Stimulated activated naive CD8-positive, alpha-beta T cell treated with anti-CD3 and anti-CD28 coated beads, Interleukin-15, Interleukin-2, amounts not matched to agents 100 U/mL and 50 U/mL, for 24 hours (primary cell): ENCODE measurements at places on chromosomes 2 and 18.

- DNase-seq = peak; percentile 79
Measured at GRCh38 chr2:25309402-25309801, 32.3 kb downstream of the DNMT3A start.

GRCh38 chr2:240326886-240327285 lies 108.6 kb upstream of the GPC1 start:
- no peak for DNase-seq

GRCh38 chr2:238381341-238382115 lies 45.2 kb upstream of the ASB1 start:
- DNase-seq = no peak

DNA sequence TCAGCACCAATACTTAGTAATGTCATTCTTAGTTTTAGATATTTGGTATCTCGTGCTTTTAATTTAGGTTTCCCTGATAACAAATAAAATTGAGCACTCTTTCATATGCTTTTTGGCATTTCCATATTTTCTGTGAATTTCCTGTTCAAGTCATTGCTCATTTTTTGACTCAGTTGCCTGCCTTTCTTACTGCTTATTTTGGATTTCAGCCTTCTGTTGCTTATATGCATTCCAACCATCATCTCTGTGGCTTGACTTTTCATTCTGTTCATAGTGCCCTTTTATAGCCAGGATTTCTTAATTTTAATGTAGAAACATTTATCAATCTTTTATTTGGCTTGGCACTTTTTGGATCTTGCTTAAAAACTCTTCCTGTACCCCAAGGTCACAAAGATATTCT lies 14.5 kb upstream of the KIF3C start:
- DNase-seq = no peak

DNA sequence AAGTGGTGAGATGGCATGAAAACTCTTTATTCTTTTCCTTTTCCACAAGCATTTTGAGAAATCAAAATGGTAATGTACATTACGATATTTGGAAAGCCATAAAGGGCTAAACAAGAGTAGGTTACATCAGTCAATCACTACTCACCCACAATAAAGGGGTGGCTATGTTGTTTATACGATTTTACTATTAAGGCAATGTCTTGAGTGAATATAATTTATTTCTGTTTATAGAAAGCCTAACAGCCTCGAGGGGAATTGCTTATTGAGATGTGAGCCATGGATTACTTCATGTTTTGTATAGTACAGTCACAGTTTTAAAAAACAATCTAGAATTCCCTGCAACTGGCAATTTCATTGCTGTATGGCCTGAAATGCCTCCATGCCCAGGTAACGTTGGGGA lies 237.5 kb upstream of the RBBP8 start:
- no peak for DNase-seq

DNA sequence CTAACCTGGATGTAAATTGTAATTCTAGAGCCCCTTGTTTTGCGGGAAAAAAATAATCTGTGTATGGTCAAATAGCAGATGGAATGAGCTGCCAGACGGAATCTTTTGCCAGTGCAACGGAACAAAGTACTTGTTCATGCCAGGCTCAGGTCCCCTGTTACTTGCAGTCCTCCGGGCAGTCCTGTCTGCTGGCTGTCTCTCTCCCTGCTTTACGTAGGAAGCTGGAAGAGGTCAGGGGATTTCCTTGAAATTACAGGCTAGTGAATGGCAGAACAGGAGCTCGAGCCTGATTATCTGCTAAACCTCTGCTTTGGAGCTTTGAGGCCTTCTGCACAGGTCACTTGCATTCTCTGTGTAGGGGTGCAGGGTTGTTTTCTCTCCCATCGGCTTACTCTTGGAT lies 54.8 kb downstream of the LRRFIP1 start:
- no peak for DNase-seq

- no peak for DNase-seq
Measured at GRCh38 chr18:66792466-66792865, 188.6 kb upstream of the CDH19 start.

GRCh38 chr2:112869258-112869842 lies 32.8 kb upstream of the IL1B start:
- DNase-seq = peak; percentile 41

DNA sequence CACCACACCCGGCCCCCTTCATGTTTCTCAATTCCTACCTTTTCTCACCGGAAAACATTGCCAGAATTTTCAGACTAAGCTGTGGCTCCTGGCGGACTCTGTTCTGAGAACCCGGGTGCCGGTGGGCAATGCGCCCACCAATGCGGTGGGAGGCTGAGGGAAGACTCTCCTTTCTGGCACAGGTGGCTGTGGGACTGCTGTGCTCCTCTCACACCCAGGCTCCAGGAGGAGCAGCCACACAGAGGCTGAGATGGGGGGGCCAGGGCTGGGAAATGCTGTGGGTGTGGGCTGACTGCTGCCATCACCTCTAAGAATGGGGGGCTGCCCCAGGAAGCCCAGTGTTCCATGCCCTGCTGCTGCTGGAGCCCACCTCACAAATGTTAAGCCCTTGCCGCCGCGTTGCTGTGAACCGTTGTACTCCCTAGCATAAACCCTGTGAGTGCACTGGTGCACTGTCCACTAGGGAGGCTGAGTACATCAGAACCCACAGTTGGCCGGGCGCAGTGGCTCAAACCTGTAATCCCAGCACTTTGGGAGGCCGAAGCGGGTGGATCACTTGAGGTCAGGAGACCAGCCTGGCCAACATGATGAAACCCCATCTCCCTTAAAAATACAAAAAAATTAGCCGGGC lies 152.6 kb downstream of the LDLRAD4 start:
- DNase-seq = no peak

DNA sequence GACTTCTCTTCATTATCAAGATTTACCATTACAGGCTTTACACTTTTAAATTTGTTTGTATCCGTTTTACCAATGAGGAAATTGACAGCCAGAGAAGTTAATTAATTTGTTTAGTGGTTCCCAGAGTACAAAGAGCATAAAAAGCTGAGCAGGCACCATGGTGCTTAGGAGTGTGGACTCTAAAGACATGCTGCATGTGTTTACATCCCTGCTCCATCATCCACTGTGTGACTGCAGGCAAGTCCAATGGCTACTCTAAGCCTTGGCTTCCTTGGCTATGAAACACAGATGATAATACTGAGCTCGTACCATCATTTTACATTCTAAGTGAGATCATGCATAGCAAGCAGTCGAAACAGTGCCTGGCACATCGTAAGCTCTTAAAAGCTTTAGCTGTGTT lies 108.0 kb upstream of the SLC35G4 start:
- no peak for DNase-seq

DNA sequence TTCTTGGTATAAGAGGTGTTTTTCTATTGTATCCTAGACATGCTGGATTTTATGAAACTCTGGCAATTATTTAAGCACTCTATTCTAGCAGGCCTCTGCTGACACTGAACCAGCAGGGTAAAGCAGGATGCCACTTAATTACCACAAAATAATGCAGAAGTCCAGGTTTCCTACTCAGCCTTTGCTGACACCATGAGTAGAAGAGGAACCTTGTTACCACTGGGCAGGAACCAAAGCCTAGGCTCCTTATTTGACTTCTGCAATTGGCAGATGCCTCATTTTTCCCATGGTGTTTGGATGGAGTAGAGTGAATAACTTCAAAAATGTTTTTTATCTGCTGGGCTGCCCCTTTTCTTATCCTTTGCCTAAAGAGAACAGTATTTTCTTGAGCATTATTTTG lies 60.8 kb downstream of the THNSL2 start:
- no peak for DNase-seq

DNA sequence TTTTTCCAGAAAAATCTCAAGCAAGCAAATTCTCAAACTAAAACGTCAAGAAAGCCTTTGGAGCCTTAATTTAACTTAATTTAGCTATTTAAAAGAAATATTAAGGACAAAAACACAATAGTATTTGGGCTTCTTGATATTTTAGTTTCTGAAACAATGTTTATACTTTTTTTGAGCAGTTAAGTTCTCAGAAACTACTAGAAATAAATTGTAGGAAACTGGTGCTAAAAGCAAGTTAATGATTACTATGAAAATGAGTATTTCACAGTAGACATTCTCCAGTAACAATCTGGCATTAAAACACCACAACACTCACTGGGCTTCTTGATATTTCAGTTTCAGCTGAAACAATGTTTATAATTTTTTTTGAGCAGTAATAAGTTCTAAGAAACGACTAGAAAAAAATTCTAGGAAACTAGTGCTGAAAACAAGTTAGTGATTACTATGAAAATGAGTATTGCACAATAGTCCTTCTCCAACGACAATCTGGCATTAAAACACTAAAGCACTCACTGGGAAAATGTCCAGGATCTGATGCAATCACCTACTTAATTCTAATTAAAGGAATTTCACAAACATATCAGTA lies 45.1 kb downstream of the TRAK2 start:
- no peak for DNase-seq

DNA sequence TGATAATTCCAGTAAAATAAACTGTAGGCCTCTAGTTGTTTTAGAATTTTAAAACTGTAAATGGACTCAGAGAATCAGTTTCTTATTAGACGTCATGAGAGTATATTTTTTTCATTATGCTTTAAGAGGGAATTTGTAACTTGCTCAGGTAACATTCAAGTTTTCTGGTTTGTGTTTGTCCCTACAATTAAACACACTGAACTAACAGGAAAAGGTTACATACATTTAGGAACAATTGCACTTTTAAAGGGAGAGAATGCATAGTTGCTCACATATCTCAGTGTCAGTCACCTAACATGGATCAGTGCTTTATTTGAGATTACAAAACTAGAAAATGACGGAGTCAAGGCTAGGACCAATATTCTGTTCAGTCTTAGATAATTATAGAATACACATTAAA lies 3.1 kb downstream of the COL3A1 start:
- DNase-seq = no peak

GRCh38 chr2:157258520-157259326 lies 1.2 kb downstream of the GALNT5 start:
- no peak for DNase-seq

GRCh38 chr2:45002686-45003085 lies 6.6 kb downstream of the SIX2 start:
- DNase-seq = no peak

DNA sequence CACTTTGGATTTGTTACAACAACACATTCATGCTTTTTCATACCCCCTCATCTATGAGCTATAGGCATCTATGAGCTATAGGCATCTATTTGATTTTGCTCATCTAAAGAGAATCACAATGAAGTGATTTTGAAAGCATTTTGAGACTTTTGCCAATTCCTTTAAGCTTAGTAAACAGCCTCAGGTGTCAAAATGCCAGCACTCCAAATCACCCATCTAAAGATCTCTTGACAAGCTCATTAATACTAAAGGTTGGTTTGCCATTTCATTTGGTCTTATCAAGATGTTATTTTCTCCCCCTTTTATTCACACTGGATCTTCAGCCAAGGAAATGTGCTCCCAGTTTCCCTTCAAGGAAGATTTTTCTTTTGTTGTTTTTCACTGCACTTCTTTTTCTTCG lies 110.7 kb upstream of the TLK1 start:
- DNase-seq = no peak

DNA sequence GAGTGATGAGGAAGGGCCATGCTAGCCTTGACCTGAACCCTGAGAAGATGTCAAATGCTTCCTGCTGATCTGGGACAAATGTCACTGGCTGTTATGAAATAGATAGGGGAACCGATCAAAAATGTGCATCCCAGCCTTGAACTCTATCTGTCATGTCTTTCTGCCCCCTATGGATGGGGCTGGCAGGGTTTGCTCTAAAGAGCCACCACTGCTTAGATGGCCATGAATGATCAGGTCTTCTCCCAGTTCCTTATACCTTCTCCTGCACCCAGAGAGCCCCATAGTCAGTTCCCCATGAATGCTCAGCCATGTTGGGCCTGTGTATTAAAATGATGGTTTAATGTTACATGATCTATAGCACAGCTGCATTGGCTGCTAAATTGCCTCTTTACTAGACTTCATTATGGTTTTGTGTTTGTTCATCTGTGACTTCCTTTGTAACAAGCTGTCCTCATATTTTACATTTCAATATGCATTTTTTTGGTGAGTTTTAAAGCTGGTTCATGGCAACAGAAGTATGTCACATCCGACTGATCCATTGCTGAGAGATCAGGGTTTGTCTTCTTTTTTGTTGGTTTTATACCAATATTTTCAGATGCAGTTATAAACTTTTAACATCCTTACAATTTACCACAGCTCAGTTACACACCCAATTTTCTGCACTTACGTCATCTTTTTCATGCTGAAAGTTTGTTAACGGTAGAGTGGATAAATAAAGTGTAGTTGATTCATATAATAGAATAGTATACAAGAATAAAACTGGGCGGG lies 56.3 kb upstream of the SMAD2 start:
- no peak for DNase-seq

DNA sequence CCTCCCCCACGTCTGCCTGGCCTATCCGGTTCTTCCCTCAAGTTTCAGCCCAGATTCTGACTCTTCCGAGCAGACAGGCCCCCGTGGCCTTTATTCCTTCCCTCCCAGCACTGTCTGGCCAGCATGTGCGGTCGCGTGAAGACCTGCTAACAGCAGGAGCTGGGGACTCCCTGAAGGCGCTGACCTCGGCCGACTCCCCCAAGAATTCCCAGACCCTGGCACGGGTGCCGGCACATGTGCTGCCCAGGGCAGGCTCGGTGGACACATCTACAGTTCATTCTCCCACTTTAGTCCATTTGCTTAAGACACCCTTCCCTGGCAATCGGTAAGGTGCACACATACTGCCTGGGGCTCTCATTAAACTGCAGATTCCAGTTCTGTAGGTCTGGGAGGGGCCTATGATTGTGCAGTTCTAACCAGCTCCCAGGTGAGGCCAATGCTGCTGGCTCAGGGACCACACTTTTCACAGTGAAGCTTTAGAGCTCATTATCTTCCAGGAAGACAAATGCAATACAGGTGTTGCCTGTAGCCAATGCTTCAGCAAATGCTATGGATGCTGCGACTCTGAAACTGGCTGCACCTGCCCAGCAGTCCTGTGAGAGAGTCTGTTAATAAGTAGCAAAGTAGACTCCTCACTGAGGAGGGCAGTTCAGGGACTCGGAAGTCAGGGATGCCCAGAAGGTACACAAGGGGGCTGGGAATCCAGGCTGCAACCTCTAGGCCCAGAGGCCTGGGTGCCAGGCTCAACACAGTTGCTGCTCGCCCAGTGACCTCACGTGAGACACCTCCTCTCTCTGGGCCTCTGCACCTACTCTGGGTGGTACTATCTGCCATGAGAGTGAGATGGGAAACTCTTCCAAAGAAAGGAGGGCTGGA lies 45.4 kb upstream of the TAF1B start:
- DNase-seq = no peak

- DNase-seq = no peak
Measured at GRCh38 chr2:64937687-64938491, 51.3 kb upstream of the SLC1A4 start.

GRCh38 chr2:152425765-152426727 lies 91.1 kb downstream of the FMNL2 start:
- no peak for DNase-seq

GRCh38 chr2:79721966-79722365 lies 209.1 kb downstream of the CTNNA2 start:
- no peak for DNase-seq

- DNase-seq = peak; percentile 91
Measured at GRCh38 chr2:38535744-38536506, 66.8 kb downstream of the HNRNPLL start.

DNA sequence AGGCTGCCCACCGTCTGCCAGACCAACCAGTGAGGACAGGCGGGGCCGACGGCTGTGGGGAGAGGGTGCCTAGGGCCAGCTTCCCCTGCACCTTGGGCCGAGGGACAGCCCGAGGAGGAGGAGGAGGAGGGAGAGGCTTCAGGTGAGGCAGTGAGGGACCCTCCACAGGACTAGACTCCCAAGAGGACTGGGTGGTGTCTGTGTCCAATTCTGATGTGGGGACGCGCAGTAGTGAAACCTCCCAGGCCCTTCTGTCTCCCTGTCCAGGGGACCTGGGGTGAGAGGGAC lies 19.8 kb upstream of the ASB1 start:
- DNase-seq = no peak

GRCh38 chr2:1993711-1994682 lies 249.7 kb upstream of the PXDN start:
- DNase-seq = no peak
